ENCODE measurements at places on chromosomes 5 and 9.

GRCh38 chr5:14667770-14668169, 3.3 kb downstream of the OTULIN start:
- no peak for DNase-seq

DNA sequence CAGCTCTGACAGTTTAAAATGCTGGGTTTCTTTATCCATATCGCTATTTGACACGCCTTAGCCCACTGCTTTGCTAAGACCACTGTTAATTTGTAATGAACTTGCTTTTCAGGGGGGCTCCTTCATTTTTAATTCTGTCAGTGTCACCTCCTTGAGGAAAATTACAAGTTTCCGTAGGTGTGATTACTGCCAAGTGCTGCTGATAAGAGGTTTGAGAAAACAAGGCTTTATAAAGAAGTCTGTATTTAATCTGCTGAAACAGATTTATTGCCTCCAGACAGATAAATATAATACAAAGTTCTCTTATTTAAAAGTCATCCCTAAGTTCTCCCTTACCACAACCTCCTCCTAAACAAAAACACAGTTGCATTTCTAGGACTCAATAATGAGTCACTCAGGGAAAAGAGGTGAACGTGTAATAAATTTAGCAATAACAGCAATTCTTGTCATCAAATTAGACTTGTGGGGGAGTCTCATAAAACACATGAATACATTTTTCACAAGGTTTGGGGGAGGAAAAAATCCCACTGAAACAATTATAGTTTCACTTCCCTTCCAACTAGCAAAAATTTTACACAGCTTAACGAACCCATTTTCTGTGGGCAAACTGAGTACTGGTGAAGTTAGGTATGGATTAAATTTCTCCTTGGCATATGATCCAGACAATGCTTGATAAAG, 72.8 kb downstream of the MAPKAP1 start:
- DNase-seq = no peak

DNA sequence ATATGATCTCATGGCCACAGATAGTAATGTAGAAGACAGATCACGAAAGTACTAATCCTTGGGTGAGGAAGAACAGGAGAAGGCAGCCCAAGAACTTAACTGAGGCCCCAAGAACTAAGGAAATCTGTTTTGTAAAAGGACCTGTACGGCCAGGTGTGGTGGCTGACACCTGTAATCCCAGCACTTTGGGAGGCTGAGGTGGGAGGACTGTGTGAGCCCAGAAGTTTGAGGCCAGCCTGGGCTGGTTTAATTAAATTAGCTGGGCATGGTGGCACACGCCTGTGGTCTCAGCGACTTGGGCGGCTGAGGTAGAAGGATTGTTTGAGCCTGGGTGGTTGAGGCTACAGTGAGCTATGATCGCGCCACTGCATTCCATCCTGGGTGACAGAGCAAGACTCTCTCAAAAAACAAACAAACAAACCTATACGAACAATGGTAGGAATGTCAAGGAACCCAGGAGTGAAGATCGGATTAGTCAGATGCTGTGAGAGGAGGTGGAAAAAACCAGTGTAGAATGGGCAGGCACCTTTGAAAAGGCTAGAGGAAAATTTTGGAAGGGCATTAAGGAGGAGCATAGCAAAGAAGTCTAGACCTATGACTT, 283.8 kb upstream of the DMRT1 start:
- no peak for DNase-seq

GRCh38 chr9:37534901-37535300, 41.3 kb downstream of the FBXO10 start:
- no peak for DNase-seq

DNA sequence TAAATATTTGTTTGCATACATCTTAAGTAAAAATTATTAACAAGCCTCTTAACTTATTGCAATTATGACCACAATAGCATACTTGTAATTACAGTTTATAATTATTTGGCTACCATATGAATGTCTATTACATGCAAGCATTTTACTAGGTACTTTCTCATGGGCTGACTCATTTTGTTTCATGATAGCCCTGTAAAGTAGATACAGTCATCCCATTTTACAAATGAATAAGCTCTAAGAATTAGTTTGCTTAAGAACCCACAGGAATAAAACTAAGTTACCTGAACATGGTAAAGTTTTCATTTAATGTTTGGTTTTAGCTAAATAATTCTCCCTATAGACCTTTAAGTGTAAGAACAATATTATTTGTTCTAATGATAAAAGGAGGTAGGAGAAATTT, 126.6 kb upstream of the IZUMO3 start:
- no peak for DNase-seq

- no peak for DNase-seq
Observed at GRCh38 chr9:106441283-106441682, 421.7 kb upstream of the ZNF462 start.

GRCh38 chr5:60339691-60340201, 360.2 kb downstream of the DEPDC1B start:
- no peak for DNase-seq

GRCh38 chr5:139637438-139638089, 10.6 kb upstream of the CXXC5 start:
- DNase-seq = no peak

DNA sequence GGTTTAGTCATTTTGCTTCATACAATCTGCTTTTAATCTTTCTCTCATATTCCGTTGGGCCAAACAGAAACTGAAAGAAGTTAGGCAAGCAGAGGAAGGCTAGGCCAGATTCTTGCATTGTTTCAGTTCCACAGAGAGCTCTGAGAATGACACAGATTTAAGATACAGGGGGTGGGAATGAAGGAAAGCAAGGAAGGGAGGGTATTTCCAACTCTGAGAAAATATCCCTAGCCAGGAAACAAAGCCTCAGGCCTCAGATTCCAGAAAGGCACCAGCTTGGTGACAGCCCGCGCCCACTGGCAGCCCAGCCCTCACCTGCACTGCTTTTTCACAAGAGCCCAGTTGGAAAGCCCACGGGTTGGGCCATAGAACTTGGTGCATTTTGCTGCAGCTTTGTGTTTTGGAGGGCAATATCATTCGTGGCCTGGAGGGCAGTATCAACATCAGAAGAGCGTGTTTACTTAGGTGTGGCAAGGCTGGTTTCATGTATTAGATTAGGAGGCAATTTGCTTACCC, 63.5 kb downstream of the ENC1 start:
- DNase-seq = no peak

GRCh38 chr5:89110916-89111646, 228.1 kb upstream of the MEF2C start:
- DNase-seq = no peak

DNA sequence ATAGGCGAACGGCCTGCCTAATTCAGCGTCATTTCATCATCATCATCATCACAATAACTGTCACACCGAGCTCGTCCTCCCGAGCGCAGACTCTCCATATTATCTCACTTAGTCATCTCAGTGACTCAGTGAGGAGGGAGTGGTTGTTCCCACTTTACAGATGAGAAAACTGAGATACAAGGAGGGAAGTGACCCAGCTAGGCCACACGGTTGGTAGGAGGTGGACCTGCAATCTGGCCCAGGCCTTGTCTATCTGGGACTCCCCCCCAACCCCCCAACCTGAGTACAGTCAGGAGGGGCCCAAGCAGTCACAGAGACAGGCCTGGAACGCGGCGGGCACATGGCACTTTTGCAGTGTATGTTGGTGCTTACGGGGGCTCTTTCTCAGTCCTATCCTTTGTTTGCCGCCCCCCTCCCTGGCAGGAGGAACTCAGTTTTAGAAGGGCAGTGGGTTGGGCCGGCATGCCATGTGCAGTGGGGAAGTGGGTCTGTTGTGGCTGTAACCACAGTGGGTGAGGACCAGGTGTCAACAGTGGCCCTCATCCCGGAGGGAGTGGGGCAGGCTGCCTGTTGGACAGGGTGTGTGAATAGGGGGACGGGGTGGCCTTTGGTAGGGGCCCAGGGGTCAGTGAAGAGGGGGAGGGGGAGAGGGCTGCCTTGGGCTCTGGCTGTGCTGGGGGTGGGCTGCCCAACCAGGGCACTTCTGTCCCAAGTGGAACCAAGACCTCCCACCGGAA, 1.7 kb upstream of the RXRA start:
- DNase-seq = no peak

- no peak for DNase-seq
Observed at GRCh38 chr9:111857555-111858211, 38.9 kb upstream of the UGCG start.

- no peak for DNase-seq
Observed at GRCh38 chr5:178642351-178642909, 15.6 kb upstream of the CLK4 start.

All from activated T-helper 1 cell treated with anti-CD3 and anti-CD28 coated beads, Interleukin-2, amount 50 U/mL, for 16 hours (primary cell).